ENCODE measurements at places on chromosomes 11 and 22. TPM values are rescaled to one million over a fixed set of nuclear protein-coding genes. Genes with fewer than 3 reads are reported as not detected.
A peak's percentile ranks its signal among the peaks of the same experiment; 100 is the strongest.

DNA sequence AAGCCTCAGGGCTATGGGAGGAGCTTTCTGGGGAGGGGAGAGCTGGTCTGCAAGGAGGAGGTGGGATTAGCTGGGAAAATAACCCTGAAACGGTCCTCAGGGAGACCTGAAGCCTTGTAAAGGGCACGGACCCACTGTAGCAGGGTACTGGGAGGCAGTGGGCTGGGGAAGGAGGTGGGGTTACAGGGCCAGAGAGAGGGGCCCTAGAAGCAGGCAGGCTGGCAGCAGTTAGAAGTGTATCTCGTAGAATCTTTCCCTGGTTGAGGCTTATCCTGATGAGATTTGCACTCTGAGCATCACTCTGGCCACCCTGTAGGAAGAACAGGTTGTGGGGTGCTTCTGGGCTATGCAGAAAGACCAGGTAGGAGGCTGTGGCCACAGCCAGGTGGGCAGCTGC, 29.6 kb downstream of the FBLN1 start:
- no peak for ATAC-seq

- ATAC-seq: peak; percentile 66
Measured at GRCh38 chr11:13329670-13330356, 52.2 kb downstream of the BMAL1 start.

DNA sequence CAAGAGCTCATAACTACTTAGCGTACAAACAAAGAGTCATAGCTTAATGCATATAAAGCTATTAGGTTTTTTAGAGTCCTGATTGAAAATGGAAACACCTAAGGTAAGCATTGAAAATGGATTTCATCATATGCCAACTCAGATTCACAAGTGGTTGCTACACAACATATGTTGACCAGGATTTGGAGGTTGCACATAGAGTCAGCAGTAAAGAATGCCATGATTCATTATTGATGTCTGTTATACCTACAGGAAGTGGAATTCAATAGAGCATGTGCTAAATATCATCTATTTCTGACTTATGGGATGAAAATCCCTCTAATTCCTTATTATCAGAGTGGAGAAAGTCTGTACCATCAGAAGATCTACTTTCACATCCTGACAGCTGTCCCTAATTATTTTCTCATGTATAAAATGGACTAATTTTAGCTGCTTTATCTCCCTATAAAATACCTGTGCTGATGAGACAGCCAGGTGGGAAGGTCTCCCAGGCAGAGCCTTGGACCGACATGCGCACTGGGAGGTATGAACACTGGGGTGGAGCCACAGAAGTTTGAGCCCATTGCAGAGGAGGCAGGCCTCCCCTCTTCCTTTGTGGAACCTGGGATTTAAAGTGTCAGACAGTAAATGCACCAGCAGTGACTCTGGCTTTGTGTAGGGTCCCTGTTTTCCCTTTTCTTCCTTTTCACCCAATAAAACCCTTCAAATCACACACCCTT, 204.2 kb downstream of the AASDHPPT start:
- peak; percentile 93 for ATAC-seq

DNA sequence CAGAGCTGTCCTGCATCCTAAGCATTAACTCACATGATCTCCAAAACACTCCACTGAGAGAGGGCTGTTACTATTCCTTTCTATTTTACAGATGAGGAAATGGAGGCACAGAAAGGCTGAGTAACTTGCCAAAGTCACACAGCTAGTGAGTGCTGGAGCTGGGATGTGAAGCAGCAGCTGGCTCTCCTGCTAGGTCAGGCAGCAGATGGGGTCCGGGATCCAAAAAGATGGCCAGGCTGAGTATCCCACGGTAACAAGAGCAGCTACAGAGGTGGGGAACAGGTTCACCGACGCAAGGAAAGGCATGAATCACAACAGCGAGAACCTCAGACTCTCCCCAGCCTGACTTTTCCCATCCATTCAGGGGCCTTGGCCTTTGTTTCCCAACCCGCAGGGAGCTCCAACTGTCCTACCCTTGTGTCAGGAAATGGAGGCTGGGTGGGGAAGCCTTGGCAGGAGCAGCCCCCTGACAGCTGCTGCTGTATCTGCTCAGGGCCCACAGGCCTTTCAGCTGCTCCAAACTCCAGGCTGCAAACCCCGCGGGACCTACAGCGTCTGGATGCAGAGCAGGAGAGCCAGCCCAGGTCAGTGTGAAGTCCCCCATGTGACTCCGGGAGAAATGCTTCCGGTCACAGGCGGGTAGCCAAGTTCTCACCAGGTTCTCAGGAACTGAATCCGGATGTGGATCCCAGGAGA, 29.5 kb downstream of the DKK3 start:
- ATAC-seq: no peak

- no peak for ATAC-seq
Measured at GRCh38 chr22:48753752-48754517, 1073.7 kb downstream of the BRD1 start.

DNA sequence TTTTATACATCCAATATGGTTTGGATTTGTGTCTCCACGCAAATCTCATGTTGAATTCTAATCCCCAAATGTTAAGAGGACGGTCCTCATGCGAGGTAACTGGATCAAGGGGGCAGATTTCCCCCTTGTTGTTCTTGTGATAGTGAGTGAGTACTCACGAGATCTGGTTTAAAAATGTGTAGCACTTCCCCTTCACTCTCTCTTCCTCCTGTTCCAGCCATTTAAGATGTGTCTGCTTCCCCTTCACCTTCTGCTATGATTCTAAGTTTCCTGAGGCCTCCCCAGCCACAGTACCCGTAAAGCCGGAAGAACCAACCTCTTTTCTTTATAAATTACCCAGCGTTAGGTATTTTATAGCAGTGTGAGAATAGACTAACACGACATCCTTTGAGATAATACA, 98.6 kb downstream of the TTC28 start:
- no peak for ATAC-seq

Gene KCNJ11
- total RNA-seq: 0.36 TPM

Gene MUS81
- 20.4 TPM for total RNA-seq

Gene ATG2A
- 10.7 TPM for total RNA-seq

All from esophagus mucosa (tissue), 1 donor.